ENCODE measurements at places on chromosomes 13 and 19. TPM values are rescaled to one million over a fixed set of nuclear protein-coding genes. Genes with fewer than 3 reads are reported as not detected.

- peak; percentile 47 for DNase-seq
These were observed 38.4 kb upstream of the RCBTB2 start for GRCh38 chr13:48571126-48571913.

GRCh38 chr13:76928456-76928855, 19.9 kb upstream of the ACOD1 start:
- DNase-seq, result no peak

GRCh38 chr19:11014403-11014911, 53.6 kb downstream of the SMARCA4 start:
- no peak for DNase-seq

DNA sequence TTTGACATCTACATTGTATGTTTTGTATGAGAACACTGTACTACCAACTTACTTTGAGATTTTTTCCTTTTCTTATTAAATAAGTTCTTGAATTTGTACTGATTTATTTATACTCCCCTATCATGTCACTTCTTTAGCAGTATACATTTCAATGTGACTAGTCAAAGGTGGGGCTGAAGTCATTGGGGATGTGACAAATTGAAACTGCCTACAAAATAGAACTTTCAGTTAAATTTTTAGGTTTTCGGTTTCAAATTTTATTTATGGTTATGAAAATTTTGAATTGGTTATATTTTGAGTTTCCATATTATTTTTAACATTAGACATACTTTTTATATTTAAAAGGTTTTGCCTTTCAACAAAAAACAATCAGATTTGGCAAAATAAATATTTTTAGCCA, 221.6 kb downstream of the NBEA start:
- DNase-seq, result no peak

WDR88 gene
- total RNA-seq, result not detected

ZNF468 gene
- 12.7 TPM for total RNA-seq

MLLT1 gene
- 9.6 TPM for total RNA-seq

PVR gene
- total RNA-seq, result 46.0 TPM

SIN3B gene
- 18.6 TPM for total RNA-seq

GPR12 gene
- not detected for total RNA-seq

Measured in H4 (cell line).